ENCODE measurements at places on chromosomes 6 and 20.

GRCh38 chr6:14610141-14610540 is 492.6 kb downstream of the CD83 start:
- DNase-seq: no peak

DNA sequence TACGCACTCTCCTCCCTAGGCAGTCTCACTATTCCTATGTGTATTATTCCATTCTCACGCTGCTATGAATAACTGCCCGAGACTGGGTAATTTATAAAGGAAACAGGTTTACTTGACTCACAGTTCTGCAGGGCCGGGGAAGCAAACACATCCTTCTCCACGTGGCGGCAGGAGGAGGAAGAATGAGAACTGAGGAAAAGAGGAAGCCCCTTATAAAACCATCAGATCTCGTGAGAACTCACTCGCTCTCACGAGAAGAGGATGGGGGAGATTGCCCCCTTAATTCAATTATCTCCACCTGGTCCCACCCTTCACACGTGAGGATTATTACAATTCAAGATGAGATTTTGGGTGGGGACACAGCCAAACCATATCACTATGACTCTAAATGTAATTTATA is 61.9 kb downstream of the ECT2L start:
- no peak for DNase-seq

DNA sequence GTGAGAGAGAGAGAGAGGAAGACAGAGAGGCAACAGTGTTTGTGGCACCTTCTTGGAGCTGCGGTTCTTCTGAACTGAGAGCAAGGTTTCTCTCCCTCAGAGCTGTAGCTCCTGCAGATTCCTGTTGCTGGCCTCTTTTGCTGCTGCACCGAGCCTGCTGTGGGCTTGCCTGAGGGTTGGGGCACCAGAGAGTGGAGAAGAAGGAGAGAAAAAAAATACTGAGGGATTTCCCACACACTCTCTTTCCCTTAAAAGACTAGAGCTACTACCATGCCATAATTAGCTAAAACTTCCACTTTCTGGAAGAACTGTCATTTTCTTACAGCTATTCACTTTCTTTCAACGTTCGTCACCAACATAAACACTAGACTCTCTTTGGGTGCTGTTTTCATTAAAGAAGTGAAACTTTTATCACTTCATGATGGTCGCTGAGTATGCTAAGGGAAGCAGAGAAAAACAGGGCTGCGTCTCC is 18.2 kb upstream of the ECI2 start:
- no peak for DNase-seq

GRCh38 chr6:31135710-31136109 is 3.2 kb downstream of the PSORS1C2 start:
- no peak for DNase-seq

- no peak for DNase-seq
These were observed 131.9 kb upstream of the BTN3A2 start for GRCh38 chr6:26232940-26233648.
